ENCODE measurements at places on chromosomes 16 and 17.
A peak's percentile ranks its signal among the peaks of the same experiment; 100 is the strongest.

DNA sequence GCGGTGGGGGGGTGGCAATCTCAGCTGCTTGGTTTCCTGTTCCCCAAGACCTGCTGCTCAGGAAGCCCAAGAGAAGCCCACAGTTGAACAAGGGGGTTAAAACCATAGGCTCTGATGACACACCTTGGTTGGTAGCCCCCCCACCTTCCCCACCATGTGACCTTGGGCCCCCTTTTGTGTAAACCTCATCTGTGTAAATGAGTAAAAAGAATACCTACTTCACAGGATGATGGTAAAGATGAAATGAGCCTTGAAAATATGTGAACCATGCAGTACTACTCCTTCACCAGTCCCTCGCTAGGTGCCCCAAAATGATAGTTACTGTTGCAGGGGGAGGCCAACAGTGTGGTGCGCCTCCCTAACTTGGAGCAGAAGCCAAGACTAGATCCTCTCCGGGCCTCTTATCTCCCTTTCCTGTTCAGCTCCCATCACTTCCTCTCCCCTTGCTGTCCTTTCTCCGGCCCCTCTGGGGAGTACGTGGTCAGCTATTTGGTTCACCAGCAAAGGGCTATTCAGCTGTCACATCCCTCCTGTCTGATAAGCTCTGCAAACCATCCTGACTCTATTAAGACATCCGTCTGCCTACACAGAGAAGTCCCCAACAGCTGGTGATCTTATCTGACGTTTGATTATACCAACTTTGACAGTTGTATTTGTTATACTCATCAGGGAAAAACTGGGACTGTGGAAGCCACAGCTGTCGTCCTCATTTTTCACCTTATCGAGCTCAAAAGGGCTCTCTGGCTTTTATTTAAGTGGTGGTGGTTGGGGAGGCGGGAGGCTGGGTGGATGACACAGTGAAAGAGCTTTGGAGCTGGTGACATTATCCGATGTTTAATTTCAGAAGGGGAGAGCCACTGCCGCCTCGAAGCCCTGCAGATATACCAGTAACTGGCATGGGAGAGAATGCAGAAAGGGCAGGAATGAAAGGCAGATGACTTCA is 19.9 kb downstream of the DCAKD start:
- peaks cover 71% of the 10 kb centered on the region for H3K36me3 ChIP-seq
- no peak overlapping the region for H3K27ac ChIP-seq
- H3K4me1 ChIP-seq: peaks cover 7% of the 10 kb centered on the region
- DNase-seq: peak; percentile 50

DNA sequence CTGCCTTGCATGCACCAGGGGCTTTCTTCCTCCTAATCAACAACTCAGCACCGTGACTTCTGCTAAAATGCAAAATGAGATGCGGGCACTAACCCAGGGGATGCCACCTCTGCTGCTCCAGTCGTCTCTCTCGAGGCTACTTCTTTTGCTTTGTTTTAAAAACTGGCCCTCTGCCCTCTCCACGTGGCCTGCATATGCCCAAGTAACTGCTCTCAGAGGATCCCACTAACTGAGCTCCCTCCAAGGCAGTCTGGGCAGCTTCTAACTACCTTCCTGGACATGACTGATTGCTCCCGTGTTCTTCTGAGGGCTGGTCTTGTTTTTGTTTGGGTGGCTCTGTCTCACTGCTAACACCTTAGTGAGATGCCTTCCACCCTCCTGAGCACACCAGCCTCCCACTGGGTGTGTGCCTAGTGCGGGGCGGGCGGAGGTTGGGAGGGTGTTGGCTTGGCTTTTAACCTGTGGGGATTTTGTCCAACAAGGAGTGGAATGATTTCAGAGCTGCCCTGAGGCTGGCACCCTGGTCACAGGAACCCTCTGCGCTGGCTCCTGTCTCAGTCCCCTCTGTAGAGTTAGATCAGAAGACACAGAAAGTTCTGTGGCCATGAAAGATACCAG is 8.9 kb upstream of the LGALS9 start:
- no peak overlapping the region for H3K4me3 ChIP-seq
- H3K36me3 ChIP-seq: peaks cover 85% of the 10 kb centered on the region
- no peaks in the 10 kb centered on the region for H3K4me1 ChIP-seq
- no peak overlapping the region for H3K27ac ChIP-seq

- H3K27me3 ChIP-seq: no peaks in the 10 kb centered on the region
- peaks cover 16% of the 10 kb centered on the region for H3K4me1 ChIP-seq
Observed at GRCh38 chr17:8869114-8869815, 1.8 kb upstream of the PIK3R6 start.

DNA sequence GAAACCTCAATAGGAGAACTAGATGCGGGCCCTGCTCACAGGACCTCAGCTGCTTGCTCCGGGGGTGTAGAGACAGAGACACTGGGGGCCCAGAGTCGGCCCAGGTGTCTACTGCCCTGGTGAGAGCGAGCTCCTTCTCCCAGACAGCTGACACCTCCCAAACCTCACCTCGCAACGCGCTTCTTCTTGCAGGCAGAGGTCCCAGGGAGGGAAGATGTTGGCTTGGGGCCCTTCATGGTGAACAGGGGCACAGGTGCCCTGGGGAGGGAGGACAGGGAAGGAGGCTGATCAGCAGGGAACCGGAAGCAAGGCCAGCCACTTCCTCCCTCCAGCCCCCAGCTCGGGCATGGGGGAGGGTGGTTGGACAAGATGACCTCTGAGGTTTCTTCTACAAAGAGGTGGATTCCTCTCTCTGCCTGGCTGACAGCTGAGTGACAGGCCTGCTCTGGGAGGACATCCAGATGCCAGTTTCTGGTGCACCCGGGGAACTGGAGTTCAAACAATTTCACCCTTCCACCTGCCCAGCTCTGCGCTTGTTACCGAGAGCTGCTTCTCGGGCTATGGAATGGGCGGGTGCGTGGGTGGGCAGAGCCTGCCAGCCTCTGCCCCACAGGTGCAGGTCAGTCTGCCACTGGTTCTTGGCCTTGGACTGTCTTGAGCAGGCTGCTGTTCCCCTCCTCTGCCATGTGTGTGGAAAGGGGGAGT is 11.7 kb upstream of the GFAP start:
- peaks cover 34% of the 10 kb centered on the region for H3K36me3 ChIP-seq
- H3K27ac ChIP-seq: no peak overlapping the region
- DNase-seq: no peak
- no peak overlapping the region for H3K4me3 ChIP-seq
- peaks cover 4% of the 10 kb centered on the region for H3K27me3 ChIP-seq
- no peaks in the 10 kb centered on the region for H3K4me1 ChIP-seq

DNA sequence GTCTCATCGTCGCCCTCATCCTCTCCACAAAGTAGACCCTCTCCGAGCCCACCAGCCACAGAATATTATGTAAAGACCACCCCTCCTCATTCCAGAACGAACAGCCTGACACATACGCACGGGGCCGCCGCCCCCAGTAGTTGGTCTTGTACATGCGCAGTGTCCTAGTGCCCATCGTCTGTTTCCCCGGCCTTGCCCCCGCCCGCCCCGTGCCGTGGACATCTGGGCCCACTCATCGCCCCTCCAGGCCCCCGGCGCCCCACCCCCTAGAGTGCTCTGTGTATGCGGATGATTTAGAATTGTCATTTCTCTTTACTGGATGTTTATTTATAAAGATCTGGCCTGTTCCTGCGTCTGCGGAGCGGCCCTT is 475 bp upstream of the AMDHD2 start:
- H3K4me1 ChIP-seq: peaks cover 57% of the 10 kb centered on the region
- H3K4me3 ChIP-seq: no peak overlapping the region
- DNase-seq: no peak
- H3K27ac ChIP-seq: peak overlapping the region; percentile 74
- peaks cover 71% of the 10 kb centered on the region for H3K36me3 ChIP-seq

DNA sequence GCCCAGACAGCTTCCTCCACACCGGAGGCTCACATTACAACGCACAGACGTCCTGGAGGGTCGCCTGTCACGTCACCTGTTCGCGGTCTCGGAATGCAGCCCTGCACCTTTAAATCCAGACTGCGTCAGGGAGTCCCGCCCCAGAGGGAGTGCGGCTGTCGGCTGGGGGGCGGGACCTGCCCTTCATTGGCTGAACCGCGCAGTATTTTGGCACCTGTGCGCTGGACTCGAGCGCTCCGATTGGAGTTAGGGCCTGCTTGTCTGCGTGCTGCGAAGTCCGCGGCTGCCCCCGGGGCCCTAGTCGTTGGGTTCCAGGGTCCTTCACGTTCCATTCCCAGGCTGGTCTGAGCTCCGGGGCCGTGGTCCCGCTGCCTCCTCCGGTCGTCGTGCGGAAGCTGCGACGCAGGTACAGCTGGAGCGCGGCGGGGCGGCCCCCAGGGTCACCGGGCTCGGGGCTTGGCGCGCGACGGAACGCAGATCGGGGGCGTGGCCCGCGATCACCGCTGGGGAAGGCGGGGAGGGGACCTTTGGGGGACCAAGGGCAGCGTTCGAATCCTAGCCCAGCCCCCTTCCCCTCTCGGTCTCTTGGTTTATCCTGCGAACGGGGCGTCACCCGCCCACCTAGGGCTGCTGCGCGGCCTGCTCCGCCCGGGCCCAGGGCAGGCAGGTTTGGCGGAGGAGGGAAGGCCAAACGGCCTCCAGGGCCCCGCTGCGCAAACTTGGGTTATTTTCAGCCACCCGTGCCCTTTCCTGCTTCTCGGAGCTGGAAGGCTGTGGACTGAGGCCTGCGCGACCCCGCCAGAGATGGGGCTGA is at the start of gene MIEF2:
TSS of gene MIEF2 (plus strand) at position 331 of the 814 bp plus-strand sequence. CDS start 2,059 bp downstream, outside the sequence.
- DNase-seq: peak; percentile 94
- peak within 1 kb of the TSS; percentile 77 for H3K27ac ChIP-seq
- H3K36me3 ChIP-seq: peaks cover 46% of the 10 kb centered on the region
- H3K27me3 ChIP-seq: no peaks in the 10 kb centered on the region
- H3K4me1 ChIP-seq: peaks cover 47% of the 10 kb centered on the region

DNA sequence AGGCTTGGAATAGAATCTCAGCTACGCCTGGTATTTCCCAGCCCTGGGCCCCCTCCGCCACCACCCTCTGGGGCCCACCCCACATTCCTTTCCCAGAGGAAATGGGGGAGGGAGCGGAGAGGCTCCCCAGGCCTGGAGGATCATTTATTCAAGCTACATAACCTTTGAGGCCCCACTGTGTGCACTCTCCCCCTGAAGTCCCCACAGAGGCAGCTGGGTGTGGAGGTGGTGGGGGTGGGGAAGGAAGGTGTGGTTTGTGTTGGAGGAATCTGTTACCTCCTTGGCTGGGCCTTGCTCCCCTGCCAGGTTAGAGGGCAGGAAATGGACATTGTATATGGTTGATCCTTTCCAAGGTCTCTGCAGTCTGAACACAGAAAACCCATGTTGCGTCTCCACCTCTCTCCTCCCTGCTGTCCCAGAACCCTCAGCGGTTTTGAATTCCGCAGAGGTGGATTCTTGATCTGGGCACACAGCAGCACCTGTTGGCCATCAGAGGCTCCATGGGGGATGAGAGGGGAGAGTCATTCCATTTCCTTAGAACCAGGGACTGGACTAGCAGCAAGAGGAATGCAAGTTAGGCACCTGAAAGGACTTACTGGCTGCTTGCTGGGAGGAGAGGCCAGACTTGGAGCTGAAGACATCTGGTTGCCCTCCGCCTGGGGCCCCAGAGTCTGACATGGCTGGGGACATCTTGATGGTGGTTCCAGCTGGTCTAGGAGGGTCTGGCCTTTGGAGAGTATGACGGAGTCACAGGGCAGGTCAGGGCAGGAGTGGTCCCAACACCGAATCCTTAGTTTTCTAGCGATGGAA is 23.0 kb downstream of the ARHGAP23 start:
- H3K36me3 ChIP-seq: peaks cover 6% of the 10 kb centered on the region
- H3K27me3 ChIP-seq: no peaks in the 10 kb centered on the region
- H3K27ac ChIP-seq: peak overlapping the region; percentile 94
- H3K4me3 ChIP-seq: peak overlapping the region; percentile 64

GRCh38 chr17:79223471-79223870 is 148.8 kb downstream of the ENGASE start:
- H3K4me1 ChIP-seq: no peaks in the 10 kb centered on the region
- no peak overlapping the region for H3K27ac ChIP-seq
- H3K36me3 ChIP-seq: no peaks in the 10 kb centered on the region
- peaks cover 56% of the 10 kb centered on the region for H3K27me3 ChIP-seq

- H3K36me3 ChIP-seq: peaks cover 60% of the 10 kb centered on the region
- H3K4me1 ChIP-seq: peaks cover 24% of the 10 kb centered on the region
- no peak overlapping the region for H3K27ac ChIP-seq
Observed at GRCh38 chr17:34998205-34998604, 17.9 kb downstream of the LIG3 start.

- DNase-seq: peak; percentile 90
- peaks cover 20% of the 10 kb centered on the region for H3K4me1 ChIP-seq
- peak overlapping the region; percentile 60 for H3K4me3 ChIP-seq
Observed at GRCh38 chr16:4298761-4299522, 16.9 kb upstream of the GLIS2 start.

DNA sequence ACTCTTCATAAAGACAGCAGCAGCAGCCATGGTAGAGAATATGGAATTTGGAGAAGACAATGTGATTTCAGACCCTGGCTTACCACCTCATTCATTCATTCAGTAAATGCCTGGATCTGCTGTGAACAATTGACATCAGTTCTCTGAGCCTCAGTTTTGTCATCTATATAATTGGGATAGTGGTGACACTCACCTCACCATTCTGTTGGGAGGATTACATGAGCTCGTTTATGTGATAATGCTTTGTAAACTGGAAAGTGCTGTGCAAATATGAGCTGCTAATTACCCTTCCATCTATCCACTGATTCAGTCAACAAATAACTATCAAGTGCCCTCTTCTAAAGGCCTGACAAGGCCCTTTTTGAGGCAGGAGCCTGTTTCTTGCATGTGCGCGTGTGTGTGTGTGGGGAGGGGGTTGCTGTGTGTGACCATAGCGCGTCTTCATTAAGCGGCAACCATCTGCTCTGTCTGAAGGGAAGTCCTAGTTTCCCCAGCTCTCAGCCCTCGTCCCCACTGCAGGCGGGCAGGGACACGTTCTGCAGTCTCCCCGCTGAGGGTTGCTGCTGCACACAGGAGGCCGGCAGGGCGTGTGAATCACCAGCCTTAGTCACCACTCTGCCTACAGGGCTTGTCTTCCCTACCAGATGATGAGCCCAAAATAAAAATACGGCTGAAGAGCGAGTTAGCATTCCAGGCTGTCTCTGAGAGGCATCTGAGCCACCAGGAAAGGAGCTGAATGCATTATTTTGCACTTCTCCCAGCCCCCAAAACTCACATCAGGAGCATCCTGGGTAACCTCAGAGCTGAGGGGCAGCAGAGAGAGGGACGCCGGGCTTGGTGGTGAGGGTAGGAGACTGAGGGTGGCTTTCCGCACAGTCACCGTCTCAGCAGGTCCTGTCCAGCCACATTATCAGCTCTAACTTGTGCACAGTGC is 19.9 kb downstream of the ARL4D start:
- DNase-seq: peak; percentile 93
- peak overlapping the region; percentile 31 for H3K4me3 ChIP-seq
- no peaks in the 10 kb centered on the region for H3K27me3 ChIP-seq
- H3K36me3 ChIP-seq: no peaks in the 10 kb centered on the region
- H3K4me1 ChIP-seq: peaks cover 12% of the 10 kb centered on the region

- H3K27me3 ChIP-seq: no peaks in the 10 kb centered on the region
- no peaks in the 10 kb centered on the region for H3K36me3 ChIP-seq
- no peak for DNase-seq
- H3K27ac ChIP-seq: no peak overlapping the region
- H3K4me1 ChIP-seq: no peaks in the 10 kb centered on the region
Observed at GRCh38 chr17:51711581-51711980, 446.9 kb downstream of the CA10 start.

- peaks cover 2% of the 10 kb centered on the region for H3K36me3 ChIP-seq
- H3K27me3 ChIP-seq: no peaks in the 10 kb centered on the region
- H3K27ac ChIP-seq: peak overlapping the region; percentile 61
- peak; percentile 71 for DNase-seq
- H3K4me1 ChIP-seq: peaks cover 14% of the 10 kb centered on the region
Observed at GRCh38 chr16:69890114-69890891, 60.8 kb upstream of the CLEC18A start.

- H3K27ac ChIP-seq: no peak overlapping the region
- H3K27me3 ChIP-seq: no peaks in the 10 kb centered on the region
- peaks cover 31% of the 10 kb centered on the region for H3K4me1 ChIP-seq
- H3K4me3 ChIP-seq: no peak overlapping the region
- no peak for DNase-seq
Observed at GRCh38 chr16:30987581-30988190, 2.7 kb downstream of the HSD3B7 start.

- no peak overlapping the region for H3K4me3 ChIP-seq
- H3K36me3 ChIP-seq: no peaks in the 10 kb centered on the region
- no peaks in the 10 kb centered on the region for H3K4me1 ChIP-seq
- no peak overlapping the region for H3K27ac ChIP-seq
Observed at GRCh38 chr16:66036793-66037715, 329.4 kb upstream of the CDH5 start.

Measured in mesenchymal stem cell (in vitro differentiated cells and primary cell).